ENCODE measurements at places on chromosomes 1 and 21.

DNA sequence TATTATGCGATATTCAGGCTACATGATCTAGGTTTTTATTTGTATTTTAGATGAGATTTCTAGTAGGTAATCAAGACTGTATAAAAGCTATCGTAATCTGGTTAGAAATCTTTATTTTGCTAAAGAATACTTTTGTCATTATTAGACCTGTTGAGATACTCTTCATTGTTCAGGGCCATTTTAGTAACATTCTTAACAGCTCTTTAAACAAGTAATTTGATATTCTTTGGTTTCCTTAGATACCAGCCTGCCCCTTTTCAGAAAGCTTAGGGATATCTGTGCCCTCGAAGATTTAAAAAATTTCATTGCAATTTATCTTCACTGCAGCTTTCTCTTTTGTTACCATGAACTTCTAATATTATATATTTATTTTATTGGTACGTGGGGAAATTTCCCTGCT is 18.9 kb downstream of the ADGRL2 start:
- no peak for DNase-seq

GRCh38 chr21:43771199-43771675 is 4.9 kb downstream of the CSTB start:
- DNase-seq: no peak

GRCh38 chr1:192462616-192463015 is 113.0 kb upstream of the RGS1 start:
- DNase-seq: no peak

DNA sequence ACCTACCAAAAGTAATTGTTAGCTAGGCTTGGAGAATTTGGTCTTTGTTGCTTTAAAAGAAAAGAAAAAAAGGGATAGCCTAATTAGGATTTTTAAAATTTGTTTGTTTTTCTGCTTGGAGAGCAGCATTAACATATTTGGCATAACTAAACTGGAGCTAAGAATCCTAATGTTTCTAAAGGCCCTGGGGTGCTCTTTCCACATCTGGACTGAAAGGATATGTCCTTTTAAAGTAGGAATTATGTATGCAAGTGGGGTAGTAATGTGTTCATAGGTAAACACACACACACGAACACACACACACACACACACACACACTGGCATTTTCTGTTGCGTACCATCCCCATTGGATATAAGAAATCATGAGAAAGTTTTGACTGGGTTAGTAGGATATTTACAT is 113.9 kb downstream of the KCTD3 start:
- DNase-seq: no peak

DNA sequence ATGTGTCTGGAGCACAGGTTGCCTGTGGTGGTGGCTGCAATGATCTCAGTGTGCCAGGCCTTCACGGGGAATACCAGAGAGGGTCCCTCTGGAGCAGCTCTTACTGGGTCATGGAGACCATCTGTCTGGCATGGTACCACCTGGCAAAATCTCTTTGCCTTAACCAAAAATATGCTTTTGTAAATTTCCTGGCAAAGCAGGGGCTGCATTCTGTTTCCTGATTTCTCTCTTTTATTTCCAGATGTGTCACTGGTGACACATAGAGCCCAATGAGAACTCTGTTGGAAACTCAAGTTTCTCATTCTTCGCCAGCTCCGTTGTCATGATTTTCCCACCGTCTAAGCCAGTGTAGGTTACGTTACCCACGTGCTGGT is 136.5 kb downstream of the FGGY start:
- DNase-seq: no peak

DNA sequence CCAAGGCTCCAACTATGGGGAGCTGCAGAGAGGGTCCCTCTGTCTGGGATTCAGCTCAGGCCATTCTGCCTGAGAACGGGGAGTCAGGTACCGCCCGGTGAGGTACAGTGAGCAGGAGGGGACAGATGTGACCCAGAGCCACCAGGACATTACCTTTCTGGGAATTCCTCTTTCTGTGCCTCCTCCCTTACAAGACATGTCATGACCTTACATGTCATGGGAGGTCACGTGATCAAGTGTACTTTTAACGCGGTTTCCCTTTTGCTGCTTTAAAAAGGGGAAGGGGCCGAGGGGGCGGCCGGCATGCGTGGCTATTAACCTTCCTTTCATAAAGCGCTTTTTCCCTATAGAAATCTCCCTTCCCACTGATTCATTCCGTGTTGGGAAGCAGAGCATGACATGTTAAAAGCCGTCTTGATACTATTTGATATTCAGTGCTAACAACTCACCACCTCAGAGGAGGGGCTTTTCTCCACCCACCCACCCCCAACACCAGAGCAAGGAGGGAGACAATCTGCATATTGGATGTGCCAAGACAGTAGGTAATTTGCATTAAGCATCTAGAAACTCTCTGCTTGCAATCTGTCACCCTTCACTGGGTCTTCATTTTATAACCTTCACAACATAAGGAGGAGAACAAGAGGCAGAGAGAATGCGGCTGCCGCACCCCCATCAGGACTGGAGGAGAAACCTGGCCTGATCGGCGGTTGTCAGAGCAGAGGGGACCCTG is 113.6 kb upstream of the VAMP3 start:
- DNase-seq: no peak

DNA sequence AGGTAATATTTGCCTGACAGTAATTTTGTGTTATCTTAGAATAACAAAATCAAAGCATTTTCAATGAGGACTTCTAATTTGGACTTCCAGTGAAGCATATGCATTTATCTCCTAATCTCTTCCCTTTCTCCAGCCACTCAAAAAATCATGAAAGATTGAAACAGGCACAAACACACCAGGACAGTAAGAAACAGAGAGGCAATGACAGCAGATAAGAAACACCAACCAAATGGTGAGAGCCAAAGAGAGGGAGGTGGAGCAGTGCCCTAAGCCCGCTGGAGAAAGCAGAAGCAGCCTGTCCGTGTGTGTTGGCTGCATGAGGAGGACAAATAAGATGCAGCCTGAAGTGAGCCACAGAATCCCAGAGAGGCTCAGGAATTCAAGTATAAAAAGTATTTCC is 39.0 kb downstream of the SLC44A3 start:
- no peak for DNase-seq

DNA sequence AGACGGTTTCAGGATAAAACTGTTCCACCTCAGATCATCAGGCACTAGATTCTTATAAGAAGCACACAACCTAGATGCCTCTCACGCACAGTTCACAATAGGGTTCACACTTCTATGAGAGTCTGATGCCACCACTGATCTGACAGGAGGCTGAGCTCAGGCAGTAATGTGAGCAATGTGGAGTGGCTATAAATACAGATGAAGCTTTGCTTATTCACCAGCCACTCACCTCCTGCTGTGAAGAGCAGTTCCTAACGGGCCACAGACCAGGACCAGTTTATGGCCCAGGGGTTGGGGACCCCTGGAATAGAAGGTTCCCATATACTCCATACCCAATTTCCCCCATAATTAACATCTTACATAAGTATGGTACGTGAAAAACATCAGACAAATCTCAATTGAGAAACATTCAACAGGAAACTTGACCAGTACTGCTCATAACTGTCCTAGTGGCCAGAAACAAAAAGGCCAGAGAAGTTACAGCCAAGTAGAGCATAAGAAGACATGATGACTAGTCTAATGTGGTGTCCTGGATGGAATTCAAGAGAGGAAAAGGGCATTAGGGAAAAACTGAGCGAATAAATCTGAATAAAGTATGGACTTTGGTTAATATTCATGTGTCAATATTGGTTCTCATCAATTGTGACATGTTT is 24.7 kb upstream of the IGSF5 start:
- no peak for DNase-seq

DNA sequence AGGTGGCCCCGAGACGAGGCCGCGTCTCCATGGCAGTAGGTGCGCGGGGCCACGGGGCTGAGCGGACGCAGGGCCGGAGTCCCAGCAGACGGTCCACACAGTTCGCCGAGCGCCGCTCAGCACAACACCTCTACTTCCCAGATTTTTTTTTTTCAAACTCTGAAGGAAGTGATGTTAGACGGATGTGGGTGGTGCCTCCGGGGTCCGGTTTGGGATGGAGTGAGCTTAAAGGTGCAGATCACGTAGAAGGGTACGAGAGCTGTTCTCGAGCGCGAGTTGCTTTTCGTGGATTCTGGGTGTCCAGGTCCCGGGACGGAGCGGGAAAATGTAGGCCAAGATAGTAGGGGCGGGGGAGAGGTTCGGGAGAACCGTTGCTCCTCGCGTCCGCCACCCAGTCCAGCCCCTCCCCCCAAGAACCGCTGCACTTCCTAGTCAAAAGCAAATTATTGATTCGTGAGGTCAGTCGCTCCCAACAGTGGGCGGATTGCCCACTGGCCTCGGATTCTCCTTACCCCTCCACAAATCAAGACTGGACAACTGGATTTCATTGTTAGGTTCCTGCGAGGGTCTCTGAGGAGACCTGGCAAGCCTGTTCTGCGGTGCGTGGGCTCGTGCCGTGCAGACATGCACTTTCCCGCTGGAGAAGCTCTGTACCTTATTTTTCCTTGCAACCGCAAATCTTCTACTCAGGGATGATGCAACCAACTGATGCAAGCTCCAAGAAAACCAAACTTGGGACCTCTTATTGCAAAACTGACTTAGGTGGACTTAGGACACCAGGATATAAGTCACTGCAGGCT is at the start of gene TXNDC12:
TSS of gene TXNDC12 (minus strand) at position 126 of the 800 bp plus-strand sequence. CDS start at position 31, 95 bp downstream.
- DNase-seq: peak; percentile 68

DNA sequence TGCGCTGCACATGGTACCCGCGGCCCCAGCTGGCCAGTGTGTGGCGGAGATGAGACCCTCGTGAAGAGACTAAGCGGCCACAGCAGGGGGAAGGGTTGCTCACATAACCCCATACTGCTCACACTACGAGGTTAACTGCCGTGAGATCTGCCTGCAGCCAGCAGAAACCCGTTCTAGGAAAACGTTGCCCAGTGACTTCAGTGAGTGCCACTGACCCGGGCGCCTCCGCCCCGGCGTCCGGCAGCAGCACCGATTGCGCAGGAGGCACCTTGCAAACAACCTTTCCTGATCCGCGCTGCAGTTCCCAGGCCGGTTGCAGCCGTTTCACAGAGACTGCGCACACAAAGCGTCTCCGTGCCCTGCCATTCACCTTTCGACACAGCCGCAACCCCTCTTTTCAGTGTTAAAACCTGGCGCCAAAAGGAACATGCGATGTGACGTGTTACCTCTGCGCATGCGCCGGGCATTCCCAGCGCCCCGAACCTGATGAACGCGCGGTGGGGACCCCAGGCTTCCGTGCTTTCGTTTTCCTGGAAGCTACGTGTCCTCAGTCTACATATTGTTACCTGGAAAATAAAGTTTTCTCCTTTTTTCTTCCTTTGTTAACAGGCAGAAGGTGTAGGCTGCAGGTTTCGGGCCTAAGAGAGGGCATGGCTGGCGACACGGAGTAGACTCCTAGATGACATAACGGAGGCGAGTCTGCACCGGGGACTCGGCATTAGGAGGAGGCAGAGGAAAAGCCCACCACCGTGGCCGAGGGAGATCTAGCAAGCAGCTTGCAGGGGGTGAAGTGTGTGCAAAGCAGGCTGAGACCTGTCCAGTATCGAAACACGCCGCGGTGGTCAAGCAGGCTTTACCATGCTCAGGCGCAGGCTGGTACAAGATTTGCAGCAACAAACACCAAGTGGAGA is 8.9 kb downstream of the VPS26C start:
- peak; percentile 75 for DNase-seq

GRCh38 chr1:245829826-245830225 is 675.0 kb downstream of the KIF26B start:
- DNase-seq: no peak

DNA sequence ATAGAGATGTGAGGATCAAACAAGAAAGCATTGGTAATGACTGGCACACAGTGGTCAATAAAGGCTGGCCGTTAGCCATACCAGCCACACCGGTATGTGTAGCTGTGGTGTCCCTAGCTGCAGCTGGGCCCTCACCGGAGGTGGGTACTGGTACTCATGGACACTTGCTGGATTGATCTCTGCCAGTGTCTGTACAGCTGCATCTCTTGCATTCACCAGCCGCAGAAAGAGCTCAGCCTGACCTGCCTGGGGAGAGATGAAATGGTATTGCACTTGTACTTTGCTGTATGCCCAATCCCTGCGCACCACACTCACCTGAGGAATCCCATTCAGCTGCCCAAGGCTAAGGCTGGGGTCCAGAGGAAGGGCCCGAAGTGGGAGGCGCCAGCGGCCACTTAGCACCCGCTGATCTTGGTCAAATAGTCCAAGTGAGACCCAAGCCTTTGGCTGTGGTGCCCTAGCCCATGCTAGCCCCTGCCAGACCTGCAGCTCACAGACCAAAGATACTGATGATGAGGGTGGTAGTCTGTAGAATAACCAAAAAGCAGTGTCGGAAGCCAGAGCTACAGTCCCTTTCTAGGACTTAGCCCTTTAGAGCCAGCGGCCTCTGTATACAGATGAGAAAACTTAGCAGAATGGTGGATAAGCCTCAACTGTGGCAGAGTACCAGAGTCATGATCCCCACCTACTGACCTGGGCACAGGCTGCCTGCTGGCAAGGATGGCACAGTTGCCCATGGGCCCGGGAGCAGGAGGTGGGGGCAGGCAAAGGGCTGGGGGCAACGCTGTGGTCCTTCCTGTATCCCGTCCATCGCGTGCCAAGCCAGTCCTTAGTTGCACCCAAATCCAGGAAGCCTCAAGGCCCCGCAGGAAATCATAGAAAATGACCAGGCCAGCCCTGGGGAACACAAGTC is 3.0 kb downstream of the CCDC17 start:
- no peak for DNase-seq

DNA sequence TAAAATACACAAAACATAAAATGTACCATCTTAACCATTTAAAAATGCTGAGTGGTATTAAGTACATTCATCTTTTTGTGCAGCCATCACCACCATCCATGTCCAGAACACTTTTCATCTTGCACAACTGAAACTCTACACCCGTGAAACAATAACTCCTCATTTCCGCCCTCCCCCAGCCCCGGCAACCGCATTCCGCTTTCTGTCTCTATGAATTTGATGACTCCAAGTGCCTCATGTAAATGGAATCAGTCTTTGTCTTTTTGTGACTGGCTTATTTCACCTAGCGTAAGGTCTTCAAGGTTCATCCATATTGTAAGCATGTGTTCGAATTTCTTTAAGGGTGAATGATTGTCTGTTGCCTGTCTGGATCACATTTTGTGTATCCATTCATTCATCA is 37.2 kb downstream of the SCCPDH start:
- DNase-seq: no peak

DNA sequence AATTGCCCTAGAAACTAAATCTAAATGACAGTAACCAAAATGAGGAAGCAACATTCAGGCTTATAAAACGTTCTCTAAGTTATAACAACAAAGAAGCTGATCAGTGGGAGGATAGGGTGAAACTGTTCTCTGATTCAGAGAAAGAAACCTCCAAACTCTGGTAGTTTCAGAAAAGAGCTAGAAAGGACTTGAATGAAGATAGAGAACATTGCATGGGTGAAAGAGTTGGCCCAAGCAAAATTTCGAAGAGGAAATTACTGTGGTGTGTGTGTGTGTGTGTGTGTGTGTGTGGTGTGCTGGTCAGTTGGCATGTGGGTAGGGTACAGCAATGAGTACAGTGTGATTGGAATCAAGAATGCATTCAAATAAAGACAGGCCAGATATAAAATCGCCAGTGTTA is 16.5 kb upstream of the SPAG17 start:
- no peak for DNase-seq

DNA sequence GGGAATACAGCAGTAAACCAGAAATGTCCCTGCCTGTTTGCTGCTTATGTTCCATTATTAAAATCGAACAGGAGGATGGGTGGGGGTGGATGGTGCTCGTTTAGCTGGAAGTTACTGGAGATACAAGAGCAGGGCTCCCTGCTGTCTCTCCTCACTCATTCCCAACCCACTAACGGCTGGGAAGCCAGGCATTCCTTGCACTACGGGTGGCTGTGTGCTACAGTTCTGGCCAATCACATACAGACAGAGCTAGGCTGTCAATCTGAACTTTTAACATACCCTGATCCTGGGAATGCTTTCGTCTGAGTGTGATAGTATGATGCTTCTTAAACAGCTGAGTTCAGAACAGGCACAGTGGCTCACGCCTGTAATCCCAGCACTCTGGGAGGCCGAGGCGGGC is 7.0 kb downstream of the SIPA1L2 start:
- DNase-seq: no peak
